ENCODE measurements at places on chromosomes 7 and 10.

DNA sequence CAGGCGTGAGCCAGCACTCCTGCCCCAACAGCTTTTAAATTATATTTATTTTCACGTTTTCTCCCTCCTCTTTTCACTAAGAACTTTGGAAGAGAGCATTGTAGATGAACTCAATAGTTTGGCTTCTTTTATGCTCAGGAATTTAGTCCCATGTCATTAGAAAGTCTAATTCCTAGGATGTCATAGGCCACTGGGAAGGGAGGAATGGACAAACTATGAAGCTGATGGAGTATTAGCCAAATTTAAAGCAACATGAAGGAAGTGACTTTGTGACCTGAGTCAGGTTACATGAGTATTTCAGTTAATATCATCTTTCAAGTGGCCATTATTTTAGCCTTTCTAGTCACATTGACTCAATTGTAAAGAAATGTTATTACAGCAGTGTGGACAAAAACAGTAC, 18.0 kb upstream of the OPN4 start:
- DNase-seq = no peak

- no peak for DNase-seq
Measured at GRCh38 chr10:97868134-97868685, 18.6 kb downstream of the GOLGA7B start.

GRCh38 chr7:96991546-96992191, 13.7 kb upstream of the DLX6 start:
- DNase-seq = no peak

GRCh38 chr7:2812114-2812487, 32.0 kb downstream of the GNA12 start:
- no peak for DNase-seq

DNA sequence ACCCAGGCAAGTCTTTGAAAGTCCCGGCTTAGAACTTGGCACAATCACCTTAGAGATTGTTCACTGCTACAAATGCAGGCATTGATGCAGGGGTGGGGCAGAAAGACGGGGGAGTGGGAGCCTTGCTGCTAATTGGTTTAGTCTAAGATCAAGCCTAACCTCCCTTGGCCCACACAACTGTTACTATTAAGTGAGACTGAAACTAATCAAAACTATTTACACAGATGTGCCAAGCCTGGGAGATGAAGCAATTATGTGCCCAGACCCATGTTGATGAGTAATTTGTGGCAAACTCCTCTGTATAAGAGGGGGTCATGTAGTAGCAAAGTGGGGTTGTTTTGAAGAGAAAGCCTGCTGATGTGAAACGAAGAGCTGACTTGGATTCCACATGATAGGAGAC, 178.2 kb upstream of the ITGB1 start:
- peak; percentile 81 for DNase-seq

DNA sequence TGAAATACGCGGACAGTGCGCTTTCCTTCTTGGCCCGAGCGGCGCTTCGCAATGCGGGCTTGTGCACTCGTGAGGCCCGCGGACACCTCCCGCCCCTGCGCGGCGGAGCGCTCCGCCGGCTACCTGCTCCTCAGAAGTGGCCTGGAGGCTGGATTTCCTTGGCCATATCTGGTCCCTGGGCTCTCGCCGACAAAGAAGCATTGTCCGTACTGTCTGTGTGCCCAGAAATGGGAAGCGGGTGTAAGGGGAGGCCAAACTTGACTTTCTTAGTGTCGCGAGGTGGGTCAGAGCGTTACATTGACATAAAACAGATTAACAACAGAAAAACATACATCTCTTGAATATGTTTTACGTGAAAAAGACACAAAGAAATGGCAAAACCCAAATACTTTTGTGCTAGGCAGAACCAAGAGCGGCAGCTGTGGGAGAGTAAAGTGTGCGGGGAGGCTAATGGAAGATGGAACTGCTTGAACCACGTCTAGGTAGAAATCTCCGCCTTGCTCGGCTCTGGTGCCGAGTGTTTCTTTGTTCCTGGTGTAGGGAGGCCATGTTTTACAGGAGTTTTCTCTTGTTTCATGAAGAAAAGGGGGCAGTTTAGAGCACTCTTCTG, 1.4 kb downstream of the LANCL2 start:
- DNase-seq = no peak

DNA sequence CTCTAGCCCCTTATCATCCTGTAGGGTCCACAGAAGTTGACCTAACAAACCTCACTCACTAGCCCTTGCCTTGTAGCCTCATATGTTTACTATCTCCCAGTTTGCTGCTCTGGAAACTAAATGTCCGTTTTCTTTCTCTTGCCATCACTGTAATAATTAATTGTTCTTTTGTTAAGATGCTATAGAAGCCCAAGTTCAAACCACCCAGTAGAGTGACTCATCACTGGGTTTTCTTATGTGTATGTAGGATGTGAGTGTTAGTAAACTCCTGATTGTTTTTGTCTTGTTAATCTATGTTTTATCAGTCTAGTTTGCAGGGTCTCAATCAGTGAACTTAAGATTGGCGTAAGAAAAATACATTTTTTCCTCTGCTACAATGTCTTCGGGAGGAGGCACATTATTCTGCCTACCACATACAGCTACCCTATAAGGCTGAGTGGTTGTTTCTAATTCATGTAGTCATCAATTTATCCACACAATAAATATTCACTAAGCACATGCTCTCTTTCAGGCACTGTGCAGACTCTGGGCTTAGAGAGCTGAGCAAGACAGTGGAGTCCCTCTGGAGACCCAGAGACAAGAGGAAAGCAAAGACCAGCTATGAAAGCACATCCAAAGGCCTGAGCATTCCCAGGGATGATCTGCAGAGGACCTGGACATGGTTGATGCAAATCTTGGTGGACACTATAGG, 474.1 kb upstream of the AKR1E2 start:
- peak; percentile 46 for DNase-seq

DNA sequence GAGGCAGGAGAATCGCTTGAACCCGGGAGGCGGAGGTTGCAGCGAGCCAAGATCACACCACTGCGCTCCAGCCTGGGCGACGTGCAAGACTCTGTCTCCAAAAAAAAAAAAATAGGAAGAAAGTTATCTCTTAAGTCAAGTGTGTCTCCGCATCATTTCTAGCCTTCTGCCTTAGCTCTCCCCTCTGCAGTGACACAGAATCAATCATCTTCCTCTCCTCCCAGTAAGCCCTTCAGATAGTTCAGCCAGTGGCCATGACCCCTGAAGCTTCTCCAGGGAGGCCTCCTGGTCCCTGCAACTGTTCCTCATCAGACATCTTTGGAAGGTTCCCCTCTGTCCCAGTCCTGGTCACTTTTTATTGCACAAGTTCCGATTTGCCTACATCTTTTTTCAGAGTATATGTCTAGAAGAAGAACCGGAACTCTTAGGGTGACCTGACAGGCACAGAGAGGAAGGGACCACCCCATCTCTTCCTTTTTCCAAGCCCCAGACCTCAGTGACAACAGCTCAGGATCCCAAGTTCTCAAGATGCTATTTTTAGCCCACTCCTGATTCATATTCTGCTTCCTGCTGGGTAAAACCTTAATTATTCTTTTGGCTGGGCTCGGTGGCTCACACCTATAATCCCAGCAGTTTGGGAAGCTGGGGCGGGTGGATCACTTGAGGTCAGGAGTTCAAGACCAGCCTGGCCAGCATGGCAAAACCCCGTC, 6.6 kb upstream of the RHBDD2 start:
- DNase-seq = no peak

DNA sequence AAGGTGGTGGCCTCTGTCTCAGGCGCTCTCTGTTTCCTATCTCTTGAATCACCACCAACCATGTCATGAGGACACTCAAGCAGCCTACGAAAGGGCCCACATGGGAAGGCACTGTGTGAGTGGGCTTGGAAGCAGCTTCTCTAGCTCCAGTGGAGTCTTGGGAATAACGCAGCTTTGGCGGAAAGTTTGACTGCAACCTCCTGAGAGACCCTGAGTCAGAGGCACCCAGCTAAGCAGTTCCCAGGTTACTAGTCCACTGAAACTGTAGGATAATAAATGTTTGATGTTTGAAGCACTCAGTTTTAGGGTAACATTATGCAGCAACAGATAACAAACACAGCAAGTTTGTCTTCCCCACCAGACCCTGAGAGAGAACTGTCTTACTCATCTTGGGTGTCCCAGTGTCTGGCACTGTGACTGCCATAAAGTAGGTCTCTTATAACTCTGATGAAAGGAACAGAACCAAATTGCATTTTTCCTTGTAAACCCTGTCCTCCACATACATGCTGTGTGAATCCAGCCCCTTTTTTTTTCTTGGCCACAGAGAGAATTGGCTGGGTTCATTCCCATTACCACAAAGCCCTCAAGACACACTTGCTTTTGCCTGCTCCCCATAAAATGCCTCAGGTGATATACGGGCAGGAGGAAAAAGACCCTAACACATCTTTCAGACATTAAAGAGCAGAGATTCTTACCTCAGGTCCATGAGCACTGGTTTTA, 185.5 kb downstream of the ZNF365 start:
- no peak for DNase-seq

GRCh38 chr10:96758423-96758822, 38.1 kb upstream of the PIK3AP1 start:
- no peak for DNase-seq

DNA sequence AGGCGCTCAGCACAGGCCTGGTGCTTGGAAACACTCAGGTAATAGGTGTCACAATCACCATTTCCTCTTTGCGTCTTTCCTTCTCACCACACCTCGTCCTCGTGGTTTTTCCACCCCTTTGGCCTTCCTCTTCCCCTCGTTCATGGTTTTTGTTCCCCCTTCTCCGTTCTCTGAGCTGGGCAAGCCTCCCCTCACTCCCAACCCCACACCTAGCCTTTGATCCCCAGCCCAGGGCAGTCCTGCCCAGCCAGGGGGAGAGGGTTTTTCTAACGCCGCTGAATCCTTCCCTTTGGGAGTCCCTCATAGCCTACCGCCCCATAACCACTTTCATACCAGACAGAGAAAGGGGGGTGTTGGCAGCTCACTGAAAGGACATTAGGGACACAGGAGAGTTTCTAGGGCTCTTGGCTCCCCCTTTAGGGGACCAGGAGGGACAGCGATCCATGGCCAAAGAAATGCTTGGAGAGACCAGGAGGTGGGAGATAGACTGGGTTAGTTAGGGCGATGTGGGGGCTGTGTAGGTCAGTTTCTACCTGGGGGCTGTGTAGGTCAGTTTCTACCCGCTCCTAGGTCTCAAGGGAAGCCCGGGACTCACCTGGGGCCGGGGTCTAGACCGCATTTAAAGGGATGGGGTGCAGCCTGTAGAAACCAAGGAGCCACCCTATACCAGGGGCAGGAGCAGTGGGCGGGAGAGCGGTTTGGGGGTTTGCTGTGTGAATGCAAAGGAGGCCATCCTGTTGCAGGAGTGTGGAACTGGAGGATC, 1.4 kb downstream of the EPHB4 start:
- DNase-seq = peak; percentile 32

- DNase-seq = no peak
Measured at GRCh38 chr7:17233603-17234002, 64.8 kb upstream of the AHR start.

GRCh38 chr10:132703419-132704007, 82.4 kb downstream of the NKX6-2 start:
- no peak for DNase-seq

- no peak for DNase-seq
Measured at GRCh38 chr10:93826355-93826754, 67.4 kb upstream of the SLC35G1 start.

GRCh38 chr7:39527296-39527695, 38.9 kb upstream of the YAE1 start:
- DNase-seq = no peak

- peak; percentile 30 for DNase-seq
Measured at GRCh38 chr7:106358103-106358663, 73.4 kb upstream of the NAMPT start.

DNA sequence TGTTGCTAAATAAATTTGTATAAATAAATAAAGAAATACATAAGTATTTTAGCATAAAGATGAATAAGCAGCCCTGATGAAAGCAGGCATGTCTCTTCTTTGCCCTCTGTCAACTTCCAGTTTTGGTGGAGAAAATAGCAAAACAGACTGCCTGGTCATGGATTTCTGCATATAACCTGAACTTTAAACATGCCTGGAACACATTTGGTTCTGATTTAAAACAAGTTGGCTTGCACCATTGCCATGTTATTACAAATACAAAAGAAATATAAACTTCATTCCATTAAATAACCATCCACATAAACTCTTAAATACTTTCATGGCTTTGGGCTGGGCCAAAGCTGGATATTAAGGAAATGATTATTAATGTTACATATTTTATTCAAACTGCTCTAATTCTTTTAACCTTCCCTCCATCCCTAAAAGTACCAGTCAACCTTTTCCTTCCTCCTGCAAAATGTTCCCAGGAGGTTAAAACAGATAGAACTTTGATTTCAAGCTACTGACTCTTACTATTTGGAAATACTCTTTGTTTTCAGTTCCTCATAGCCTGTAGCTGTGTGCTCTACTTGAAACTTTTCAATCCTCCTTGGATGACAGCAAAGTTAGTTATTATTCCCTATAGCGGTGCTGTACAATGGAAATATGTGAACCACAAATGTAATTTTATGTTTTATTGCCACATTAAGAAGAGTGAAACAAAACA, 96.3 kb downstream of the BICC1 start:
- DNase-seq = no peak

DNA sequence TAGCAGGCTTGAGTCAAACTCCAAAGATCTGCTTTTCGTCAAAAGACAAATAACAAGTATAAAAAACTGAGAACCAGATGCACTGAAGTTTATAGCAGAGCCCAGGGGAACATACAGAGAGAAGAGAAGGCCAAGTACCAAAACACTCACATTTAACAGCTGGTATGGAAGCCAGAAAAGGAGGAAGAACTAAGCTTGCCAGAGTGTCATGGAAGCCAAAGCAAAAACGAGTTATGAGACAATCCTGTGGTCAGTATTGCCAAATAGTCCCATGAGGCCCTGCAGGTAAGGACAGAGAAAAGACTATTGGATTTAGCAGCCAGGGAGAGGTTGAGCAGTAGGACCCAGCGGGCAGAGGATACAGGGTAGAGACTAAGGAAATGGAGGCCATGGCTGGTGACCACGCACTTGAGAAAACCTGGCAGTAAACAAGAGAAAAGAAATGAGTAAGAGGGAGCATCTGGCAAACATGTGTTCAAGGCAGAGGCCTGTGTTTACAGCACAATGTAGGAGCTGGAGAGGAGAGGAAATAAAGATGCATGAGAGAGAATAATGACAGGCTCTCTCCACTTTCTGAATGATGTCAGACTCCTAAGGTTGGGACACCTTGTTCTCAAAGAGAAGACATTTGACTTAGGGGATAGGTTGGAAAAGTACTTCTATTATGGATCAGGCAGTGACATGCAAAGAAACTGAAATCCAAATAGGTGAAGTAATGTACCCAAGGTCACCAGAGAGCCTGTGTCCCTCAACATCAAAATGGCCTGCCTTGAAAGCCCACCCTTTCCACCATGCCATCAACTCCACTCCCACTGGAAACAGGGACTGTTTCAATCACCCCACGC, 9.1 kb downstream of the CREB3L2 start:
- no peak for DNase-seq

DNA sequence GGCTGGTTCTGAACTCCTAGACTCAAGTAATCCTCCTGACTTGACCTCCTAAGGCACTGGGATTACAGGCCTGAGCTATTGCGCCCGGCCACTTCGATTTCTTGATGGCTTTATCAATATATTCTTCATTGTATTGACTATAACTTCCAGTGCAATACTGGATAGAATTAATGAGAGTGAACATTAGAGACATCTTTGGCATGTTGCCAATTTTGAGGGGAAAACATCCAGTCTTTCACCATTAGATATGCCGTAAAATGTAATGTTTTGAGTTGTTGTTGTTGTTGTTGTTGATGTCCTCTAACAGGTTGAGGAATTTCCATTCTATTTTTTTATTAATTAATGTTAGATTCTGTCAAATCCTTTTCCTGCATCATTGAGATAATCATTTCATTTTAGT, 578.9 kb downstream of the ZWINT start:
- DNase-seq = no peak

- DNase-seq = no peak
Measured at GRCh38 chr7:95209276-95209675, 115.1 kb downstream of the PON1 start.
